Keratinocyte (primary cell): ENCODE measurements at places on chromosomes 5 and 9. TPM values are rescaled to one million over a fixed set of nuclear protein-coding genes. Genes with fewer than 3 reads are reported as not detected.

SAXO1 gene
- not detected in 3 replicates for polyA plus RNA-seq

ACSL6 gene
- polyA plus RNA-seq = 0.18 to 0.22 TPM (median 0.18 TPM) in 3 replicates

C9orf43 gene
- 0.75 to 0.91 TPM (median 0.89 TPM) in 3 replicates for polyA plus RNA-seq

LEAP2 gene
- polyA plus RNA-seq = 0.28 to 1.2 TPM (median 0.50 TPM) in 3 replicates

PKD2L2 gene
- polyA plus RNA-seq = 0.10 TPM in 1 of 3 replicates, not detected in the others

DAB2IP gene
- polyA plus RNA-seq = 28.6 to 36.6 TPM (median 30.9 TPM) in 3 replicates

DNA sequence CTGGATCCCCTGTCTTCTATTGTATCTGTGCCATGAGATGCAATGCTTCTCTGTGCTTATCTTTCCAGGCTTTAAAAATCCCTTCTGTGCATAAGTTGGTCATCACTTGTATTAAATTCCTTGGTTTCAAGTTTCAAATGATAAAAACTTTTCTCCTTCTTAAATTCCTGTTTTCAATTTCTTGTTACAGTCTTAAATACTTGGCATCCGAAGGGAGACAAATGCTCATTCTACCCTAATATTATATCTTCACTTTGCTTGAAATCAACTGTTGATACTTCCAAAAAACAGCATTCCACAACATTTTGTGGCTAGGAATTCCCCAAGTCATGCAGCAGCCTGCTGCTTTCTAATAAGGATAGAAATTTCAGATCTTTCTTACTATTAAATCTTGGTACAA, 413.2 kb upstream of the ACTBL2 start:
- no peak overlapping the region for H3K27ac ChIP-seq
- DNase-seq = no peak
- no peaks in the 10 kb centered on the region for H3K4me1 ChIP-seq
- H3K4me3 ChIP-seq = no peak overlapping the region
- no peaks in the 10 kb centered on the region for H3K36me3 ChIP-seq
- H3K27me3 ChIP-seq = no peaks in the 10 kb centered on the region

DNA sequence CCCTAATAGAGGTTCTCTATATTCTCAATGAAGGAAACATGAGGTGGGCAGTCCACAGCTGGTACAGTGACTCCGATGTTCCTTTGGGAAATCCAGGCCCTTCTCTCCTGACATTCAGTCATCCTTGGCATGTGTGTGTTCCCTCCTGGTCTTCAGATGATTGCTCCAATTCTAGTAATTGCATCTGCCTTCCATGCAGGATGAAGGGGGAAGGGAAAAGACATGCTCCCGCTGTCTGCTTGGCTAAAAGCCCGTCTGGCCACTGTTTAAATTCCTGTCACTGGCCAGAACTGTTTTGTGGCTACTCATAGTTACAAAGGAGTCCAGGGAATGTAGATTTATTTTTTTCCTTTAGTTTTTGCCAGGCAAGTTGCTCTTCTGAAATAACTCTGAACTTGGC, 65.0 kb downstream of the MAST4 start:
- no peaks in the 10 kb centered on the region for H3K27me3 ChIP-seq
- no peak overlapping the region for H3K4me3 ChIP-seq
- H3K4me1 ChIP-seq = no peaks in the 10 kb centered on the region
- H3K27ac ChIP-seq = no peak overlapping the region
- H3K36me3 ChIP-seq = no peaks in the 10 kb centered on the region

DNA sequence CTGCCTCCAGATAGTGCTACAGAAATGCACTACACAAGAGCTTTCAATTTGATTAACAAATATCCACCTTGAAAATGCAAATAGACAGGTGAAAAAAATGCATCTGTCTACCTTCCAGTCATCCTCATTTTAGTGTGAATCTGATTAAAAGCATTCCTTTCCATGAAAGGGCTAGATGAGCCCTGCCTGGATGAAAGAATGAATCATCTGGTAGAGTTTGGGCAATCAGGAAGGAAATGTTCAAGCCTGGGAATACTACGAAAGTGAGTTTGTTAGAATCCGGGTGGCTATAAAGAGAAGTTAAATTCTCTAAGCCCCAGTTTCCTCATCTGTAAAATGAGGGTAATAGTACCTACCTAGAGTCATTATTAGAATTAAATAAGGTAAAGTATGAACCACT, 142.6 kb downstream of the FAM114A2 start:
- no peak overlapping the region for H3K27ac ChIP-seq
- no peak overlapping the region for H3K4me3 ChIP-seq
- DNase-seq = no peak
- H3K36me3 ChIP-seq = no peaks in the 10 kb centered on the region
- H3K4me1 ChIP-seq = peaks cover 22% of the 10 kb centered on the region
- no peaks in the 10 kb centered on the region for H3K27me3 ChIP-seq

- no peaks in the 10 kb centered on the region for H3K36me3 ChIP-seq
- no peak for DNase-seq
- no peak overlapping the region for H3K27ac ChIP-seq
Measured at GRCh38 chr9:627336-627970, 214.0 kb upstream of the DMRT1 start.

GRCh38 chr5:124452412-124452811, 294.0 kb downstream of the ZNF608 start:
- H3K27me3 ChIP-seq = peaks cover 3% of the 10 kb centered on the region
- H3K27ac ChIP-seq = no peak overlapping the region
- no peaks in the 10 kb centered on the region for H3K4me1 ChIP-seq
- H3K4me3 ChIP-seq = no peak overlapping the region
- DNase-seq = no peak
- no peaks in the 10 kb centered on the region for H3K36me3 ChIP-seq

DNA sequence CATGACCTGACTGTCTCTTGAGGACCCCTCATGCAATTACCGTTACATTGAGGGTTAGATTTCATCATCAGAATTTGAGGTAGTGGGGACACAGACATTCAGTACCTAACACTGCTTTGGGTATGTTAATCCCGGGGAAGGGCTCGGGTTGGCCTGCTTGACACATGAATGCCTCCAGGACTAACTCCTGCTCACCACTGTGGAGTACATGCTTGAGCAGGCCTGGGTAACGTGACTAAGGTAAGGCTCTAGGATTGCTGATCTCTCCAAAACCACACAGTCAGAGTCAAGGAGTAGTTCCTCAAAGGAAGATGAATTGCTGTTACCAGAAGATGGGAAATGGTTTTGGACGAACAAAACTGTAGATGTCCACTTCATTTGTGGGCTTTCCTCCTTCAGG, 376.3 kb upstream of the ZNF462 start:
- peak; percentile 42 for DNase-seq
- no peak overlapping the region for H3K4me3 ChIP-seq
- no peak overlapping the region for H3K27ac ChIP-seq
- peaks cover 31% of the 10 kb centered on the region for H3K4me1 ChIP-seq

- H3K27me3 ChIP-seq = no peaks in the 10 kb centered on the region
- no peak for DNase-seq
- no peak overlapping the region for H3K4me3 ChIP-seq
- H3K36me3 ChIP-seq = no peaks in the 10 kb centered on the region
- H3K27ac ChIP-seq = no peak overlapping the region
Measured at GRCh38 chr5:137710086-137710485, 25.8 kb downstream of the KLHL3 start.

GRCh38 chr5:115785381-115786065, 30.9 kb downstream of the CDO1 start:
- no peaks in the 10 kb centered on the region for H3K36me3 ChIP-seq
- H3K4me1 ChIP-seq = no peaks in the 10 kb centered on the region
- no peak overlapping the region for H3K27ac ChIP-seq
- DNase-seq = no peak
- peaks cover 3% of the 10 kb centered on the region for H3K27me3 ChIP-seq
- no peak overlapping the region for H3K4me3 ChIP-seq
